ENCODE measurements at places on chromosomes 2 and 18.

DNA sequence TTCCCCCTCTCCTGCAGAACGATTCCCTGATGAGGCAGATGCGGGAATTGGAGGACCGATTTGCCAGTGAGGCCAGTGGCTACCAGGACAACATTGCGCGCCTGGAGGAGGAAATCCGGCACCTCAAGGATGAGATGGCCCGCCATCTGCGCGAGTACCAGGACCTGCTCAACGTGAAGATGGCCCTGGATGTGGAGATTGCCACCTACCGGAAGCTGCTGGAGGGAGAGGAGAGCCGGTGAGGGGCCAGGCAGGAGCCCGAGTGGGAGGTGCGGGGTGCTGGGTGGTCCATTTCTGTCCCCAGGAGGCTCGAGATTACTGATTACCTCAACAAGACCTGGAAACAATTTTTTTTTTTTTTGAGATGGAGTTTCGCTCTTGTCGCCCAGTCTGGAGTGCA lies 3.1 kb downstream of the DES start:
- no peak for DNase-seq

GRCh38 chr18:51342815-51343214 lies 145.3 kb upstream of the MEX3C start:
- no peak for DNase-seq

DNA sequence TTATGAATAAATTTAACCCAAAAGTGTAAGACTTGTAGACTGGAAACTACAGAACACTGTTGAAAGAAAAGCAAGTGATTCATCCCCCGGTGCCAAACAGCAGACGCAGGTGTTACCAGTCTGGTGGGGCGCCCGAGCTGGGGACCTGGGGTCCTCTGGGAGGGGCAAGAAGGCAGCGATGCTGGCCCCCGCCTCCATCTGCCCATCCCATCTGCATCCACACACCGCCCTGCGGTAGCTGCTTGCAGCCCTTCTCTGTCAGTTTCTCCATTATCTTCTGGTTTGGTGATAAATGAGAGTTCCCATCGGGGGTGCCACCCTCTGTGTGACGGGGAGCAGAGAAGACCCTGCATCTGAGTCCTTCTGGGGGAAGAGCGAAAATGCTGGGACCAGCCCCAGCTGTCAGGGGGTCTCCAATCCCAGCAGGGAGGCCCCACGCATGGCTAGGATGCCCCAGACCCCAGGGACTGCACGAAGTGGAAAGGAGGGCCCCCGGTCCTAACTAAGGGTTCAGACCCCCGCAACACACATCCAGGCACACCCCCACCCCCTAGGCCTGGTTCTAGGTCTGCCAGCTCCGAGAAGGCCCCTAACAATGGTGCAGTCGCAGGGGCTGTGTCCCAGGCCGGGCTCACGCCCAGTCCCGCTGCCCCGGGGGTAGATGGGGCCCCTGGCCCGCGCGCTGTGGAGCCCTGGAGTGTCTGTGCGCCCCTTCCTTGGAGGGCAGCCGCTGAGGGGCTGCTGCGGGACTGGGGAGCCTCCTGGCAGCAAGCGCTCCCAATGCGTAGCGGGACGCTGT lies 686 bp upstream of the RGPD8 start:
- peak; percentile 44 for DNase-seq

- peak; percentile 67 for DNase-seq
Measured at GRCh38 chr2:121649149-121649595, at the start of gene CLASP1. Gene CLASP1, minus strand, starts transcription at chr2:121649462. Its CDS starts 43,567 bp downstream, at chr2:121605895.

DNA sequence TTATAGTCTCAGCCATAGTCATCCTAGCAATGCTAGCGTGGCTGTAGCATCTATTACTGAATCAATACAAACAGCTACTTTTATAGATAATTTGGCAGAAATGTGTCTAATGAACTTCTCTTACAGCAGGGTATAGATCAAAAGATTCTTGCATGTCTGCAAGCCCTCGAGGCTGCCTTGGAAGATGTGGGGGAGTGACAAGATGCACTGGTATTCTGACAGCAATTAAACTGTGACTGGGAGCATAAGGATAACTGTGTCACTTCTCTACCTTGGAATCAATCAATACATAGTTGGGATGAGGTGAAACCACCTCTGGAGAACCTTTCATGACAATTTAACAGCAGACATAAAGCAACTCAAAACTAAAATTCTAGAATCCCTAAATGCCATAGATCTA lies 59.3 kb upstream of the MYO3B start:
- DNase-seq = no peak

DNA sequence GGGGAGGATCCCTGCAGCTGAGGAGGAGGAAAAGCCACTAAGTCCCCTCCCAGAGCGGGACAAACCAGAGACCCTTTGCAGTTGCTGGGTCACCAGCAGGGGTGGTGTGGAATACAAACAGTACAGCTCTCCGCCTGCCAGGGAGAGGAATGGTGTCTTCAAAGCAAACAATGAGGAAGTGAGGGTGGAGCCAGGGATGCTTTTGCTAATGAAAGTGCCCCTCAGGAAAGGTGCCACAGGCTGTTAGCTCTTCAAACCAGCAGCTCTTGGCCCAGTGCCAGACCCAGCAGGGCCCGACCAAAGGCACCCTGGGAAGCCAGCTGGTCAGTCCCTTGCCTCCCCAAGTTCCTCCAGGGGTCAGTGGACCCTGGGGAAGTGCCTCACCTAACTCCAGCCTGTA lies 102.8 kb downstream of the HIBCH start:
- peak; percentile 74 for DNase-seq

GRCh38 chr18:11219571-11219970 lies 70.2 kb upstream of the PIEZO2 start:
- no peak for DNase-seq

GRCh38 chr2:191401287-191401686 lies 156.1 kb downstream of the MYO1B start:
- DNase-seq = peak; percentile 65

- no peak for DNase-seq
Measured at GRCh38 chr18:33369711-33370449, 70.6 kb downstream of the CCDC178 start.

DNA sequence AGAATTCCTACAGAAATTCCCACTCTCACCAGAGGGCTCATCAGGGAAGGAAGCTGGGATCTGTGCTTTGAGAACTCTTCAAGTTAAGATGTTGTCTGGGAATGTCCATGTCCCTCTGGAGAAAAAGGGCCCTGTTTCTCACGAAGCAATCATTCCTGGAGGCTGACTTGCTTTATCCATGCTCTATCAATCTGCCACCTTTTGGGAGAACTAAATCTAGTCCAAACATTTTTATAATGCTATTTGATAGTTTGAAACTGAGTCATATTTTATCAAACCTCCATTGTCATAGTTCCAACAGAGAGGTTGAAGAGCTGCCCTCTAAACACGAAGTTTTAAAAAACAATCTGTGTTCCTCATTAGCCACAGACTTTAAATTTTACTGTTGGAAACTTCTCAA lies 219.2 kb downstream of the MTX2 start:
- DNase-seq = no peak

DNA sequence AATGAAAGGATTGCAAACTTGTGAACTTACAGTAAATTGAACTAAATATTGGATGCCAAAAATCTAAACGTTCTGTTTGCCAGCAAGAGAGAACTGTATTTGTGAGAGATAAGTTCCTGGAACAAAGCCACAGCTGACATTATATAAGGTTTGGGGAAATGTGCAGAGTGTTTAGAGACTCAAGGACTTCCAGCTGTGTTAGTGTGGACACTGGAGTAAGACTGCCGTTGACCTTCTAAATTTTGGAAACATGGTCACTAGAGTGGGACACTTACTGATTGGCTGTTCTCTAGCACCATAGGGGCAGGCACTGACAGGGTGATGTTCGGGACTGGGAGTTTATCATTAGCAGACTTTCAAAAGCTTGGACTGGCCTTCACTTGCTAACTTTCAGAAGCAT lies 40.5 kb downstream of the SCN9A start:
- DNase-seq = no peak

DNA sequence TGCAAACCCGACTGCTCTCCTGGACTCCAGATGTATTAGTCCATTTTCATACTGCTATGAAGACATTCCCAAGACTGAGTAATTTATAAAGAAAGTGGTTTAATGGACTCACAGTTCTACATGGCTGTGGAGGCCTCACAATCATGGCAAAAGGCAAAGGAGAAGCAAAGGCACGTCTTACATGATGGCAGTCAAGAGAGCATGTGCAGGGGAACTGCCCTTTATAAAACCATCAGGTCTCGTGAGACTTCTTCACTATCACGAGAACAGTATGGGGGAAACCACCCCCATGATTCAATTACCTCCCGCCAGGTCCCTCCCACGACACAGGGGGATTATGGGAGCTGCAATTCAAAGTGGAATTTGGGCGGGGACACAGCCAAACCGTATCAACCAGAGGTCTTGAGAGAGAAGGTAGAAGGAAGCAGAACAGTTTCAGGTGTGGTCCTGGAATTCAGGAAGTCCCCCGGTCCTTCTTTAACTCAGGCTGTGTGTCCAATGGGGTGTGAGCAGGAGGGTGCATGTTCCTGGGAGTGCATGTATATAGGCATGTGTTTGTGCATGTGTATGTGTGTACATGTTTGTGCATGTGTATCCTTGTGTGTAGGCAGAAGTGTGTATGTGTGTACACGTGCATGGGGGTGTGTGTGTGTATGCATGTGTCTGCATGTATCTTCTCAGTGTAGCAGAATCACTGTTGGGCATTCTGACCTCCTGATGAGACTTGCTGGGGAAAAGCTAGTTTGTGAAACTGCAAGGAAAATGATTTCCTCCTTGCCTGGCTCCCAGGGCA lies 46.2 kb downstream of the GREB1 start:
- no peak for DNase-seq

- DNase-seq = peak; percentile 71
Measured at GRCh38 chr2:208501206-208501605, 94.6 kb downstream of the PTH2R start.

DNA sequence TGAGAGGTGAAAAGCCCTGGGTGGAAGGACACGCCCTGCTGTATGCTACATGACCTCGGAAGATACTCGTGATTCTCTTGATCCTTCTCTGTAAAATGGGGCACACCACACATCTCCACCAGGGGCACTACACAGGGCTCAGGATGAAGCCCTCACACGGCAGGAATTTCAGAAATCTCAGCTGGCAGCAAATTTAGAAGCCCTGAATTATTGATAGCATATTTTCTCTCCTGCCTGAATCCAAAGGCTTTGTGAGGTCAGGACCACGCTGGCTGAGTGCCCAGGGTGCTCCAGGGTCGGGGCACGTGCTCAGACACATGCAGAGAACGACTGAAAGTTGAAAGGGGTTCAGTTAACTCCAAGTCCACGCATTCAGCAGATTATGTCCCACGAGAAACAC lies 42.1 kb upstream of the GALR1 start:
- DNase-seq = peak; percentile 73

- DNase-seq = no peak
Measured at GRCh38 chr2:64656379-64656778, 2.7 kb upstream of the SERTAD2 start.

- no peak for DNase-seq
Measured at GRCh38 chr2:44843641-44844310, 97.7 kb upstream of the SIX3 start.

DNA sequence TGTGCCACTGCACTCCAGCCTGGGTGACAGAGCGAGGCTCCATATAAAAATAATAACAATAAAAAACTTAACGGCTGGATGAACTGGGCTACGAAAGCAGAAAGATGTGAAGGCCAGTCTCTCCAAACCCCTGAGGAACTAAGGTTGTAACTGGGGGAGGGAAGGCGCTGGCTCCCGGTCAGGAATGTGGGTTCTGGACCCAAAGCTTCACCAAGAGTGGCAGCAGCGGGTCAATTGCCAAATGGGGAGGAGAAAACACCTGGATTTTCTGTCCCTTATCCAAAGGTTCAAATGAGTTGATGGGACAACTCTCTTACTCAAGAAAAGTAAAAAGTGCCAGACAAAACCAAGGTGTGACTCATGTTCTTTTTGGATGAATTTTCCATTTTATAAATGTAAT lies 60.1 kb upstream of the TFCP2L1 start:
- DNase-seq = no peak

DNA sequence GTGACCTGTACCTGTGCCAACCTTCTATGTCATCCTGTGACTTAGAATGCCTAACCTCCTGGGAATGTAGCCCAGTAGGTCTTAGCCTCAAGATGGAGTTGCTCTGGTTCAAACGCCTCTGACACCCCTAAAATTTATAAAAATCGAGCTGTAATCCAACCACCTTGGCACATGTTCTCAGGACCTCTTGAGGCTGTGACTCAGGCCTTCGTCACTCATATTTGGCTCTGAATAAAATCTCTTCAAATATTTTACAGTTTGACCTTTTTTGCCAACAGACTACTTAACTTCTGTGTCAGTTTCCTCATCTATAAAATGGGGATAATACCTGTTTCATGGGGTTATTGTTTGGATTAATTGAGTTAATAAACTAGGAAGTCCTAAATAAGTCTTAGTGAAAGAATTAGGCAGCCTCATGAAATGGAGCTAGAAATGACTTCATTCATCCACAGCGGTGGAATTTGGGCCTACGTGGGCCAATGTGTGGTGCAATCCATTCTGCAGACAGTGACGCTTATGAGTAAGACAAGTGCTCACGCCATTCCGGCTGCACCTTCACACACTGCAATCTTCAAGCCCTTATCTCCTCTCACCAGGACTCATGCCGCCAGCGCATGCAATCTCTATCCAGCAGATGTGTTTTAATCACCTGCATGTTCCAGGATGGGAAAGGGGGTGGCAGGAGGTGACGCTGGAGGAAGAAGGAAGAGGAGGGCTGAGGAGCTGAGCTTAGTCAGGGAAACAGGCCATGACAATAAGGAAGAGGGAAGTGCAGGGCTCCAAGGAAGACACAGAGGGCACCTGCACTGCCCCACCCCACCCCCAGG lies 2.0 kb upstream of the UBE2F start:
- DNase-seq = no peak

DNA sequence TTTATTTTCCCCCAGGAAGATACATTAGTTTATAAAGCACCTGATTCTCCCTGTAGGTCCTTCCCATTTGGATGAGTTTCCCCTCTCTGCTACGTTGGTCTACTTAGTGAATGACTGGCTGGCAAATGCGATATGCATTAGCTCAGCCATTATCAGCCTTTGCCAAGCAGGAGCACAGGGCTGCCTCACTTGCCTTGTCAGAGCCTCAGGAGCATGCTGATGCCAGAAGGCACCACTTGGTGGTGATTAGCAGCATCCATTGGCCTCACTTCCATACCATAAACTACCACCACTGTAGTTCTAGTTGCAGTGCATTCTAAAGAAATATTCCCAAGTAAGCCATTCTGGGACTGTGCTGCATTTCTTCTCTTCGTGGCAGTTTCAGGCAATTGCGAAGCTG lies 442.8 kb upstream of the CHST9 start:
- peak; percentile 47 for DNase-seq

DNA sequence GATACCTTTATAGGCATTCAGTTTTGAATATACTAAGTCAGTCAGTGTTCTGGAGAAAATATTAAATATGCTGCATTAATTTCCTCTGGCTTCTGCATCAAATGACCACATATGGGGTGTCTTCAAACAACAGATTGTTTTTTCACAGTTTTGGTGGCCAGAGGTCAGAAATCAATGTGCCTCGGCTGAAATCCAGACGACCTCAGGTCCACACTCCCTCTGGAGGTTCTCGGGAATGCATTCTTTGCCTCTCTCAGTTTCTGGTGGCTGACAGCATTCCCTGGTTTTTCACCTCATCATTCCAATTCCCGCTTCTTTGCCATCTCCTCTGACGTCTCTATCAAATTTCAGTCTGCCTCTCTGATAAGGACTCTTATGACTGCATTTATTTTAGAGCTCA lies 142.3 kb downstream of the ZNF407 start:
- peak; percentile 56 for DNase-seq
